Stimulated activated CD8-positive, alpha-beta memory T cell treated with anti-CD3 and anti-CD28 coated beads, Interleukin-4, amount 100 ng/mL, for 4 hours (primary cell): ENCODE measurements at places on chromosomes 5 and 9.

- DNase-seq: no peak
These were observed 6.8 kb upstream of the TOR2A start for GRCh38 chr9:127741831-127742434.

GRCh38 chr9:104138243-104138868 is 44.2 kb downstream of the SMC2 start:
- no peak for DNase-seq

DNA sequence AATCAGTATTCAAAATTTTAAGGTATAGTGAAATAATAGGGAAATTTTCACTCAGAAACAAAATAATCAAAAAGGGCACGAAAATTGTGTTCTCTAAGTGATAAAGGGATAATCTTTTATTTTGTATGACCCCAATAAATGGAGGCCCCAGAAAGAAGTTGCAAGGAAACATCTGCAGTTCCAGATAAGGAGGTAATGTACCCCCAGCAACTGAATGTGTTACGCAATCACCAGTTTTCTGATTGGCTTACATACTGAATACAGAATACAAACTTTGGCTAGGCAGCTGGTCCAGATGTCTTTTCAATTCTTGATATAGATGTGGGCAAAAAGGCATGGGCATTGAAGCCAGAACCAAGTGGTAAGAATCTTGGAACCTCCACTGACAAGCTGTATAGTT is 1.7 kb upstream of the TOPORS start:
- no peak for DNase-seq

GRCh38 chr9:19239955-19240354 is 9.5 kb downstream of the DENND4C start:
- DNase-seq: no peak

GRCh38 chr5:167008705-167009104 is 1282.7 kb upstream of the WWC1 start:
- DNase-seq: no peak

DNA sequence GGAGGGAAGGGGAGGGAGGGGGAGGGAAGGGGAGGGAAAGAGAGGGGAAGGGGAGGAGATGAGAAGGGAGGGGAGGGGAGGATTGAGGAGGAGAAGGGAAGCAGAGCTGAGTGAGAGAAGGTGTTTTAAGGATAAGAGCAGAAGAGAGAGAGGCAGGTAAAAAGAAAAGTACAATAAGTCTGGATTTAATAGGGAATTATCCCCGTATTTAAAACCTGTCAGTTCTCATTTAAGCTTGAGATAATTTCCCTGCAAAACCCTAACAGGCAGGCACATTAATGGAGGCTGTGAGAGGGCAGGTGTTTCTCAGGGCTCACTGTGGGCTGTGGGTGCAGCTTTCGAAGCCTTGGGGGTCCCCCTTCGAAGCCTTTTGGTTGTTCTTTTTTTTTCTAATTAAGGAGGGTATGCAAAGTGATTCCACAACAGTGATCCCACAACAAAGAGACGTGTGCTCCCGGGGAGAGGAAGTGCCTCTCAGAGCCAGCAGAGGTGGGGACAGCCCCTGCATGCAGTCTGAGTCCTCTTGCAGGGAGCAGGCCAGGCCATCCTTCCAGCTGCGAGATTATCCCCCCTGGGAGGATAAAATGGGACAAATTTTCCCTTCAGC is 317.9 kb upstream of the IRX1 start:
- DNase-seq: no peak

- no peak for DNase-seq
These were observed 18.3 kb upstream of the RXRA start for GRCh38 chr9:134307674-134308638.

- no peak for DNase-seq
These were observed 21.6 kb downstream of the BHMT start for GRCh38 chr5:79133121-79133656.

- DNase-seq: no peak
These were observed 22.6 kb downstream of the QRFP start for GRCh38 chr9:130873966-130874365.

GRCh38 chr5:104045987-104046386 is 483.4 kb upstream of the NUDT12 start:
- DNase-seq: no peak

DNA sequence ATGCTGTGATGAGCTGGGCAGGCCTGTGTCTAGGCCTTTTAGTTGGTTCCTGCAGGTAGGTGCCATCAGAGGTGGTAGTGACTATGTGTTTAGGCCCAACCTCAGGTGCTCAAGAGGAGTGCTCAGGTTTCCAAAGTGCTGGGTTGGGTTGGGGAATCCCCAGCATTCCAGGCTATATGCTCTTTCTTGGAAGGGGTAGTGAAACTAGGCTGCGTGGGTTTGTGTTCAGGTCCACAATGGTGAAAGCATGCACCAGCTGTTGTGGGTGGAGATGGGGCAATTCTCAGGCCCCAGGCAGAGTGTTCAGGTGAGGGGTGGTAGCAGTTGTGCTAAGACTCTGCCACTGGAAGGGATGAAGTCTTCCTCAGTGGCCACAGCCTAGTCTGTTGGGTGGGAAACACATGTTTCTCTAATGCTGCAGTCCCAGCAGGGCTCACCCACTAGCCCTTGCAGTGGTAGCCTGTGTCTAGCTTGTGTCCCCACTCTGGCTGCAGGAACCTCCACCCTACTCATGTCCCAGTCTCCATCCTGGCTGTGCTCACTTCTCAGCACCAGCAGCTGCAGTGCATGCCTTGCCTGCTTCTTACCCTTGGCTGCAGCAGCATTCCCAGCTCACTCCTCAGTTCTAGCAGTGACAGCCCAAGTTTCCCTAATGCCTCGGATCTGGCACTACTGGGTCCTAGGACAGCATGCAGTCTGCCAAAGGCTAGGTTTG is 78.9 kb downstream of the FAM170A start:
- DNase-seq: no peak

DNA sequence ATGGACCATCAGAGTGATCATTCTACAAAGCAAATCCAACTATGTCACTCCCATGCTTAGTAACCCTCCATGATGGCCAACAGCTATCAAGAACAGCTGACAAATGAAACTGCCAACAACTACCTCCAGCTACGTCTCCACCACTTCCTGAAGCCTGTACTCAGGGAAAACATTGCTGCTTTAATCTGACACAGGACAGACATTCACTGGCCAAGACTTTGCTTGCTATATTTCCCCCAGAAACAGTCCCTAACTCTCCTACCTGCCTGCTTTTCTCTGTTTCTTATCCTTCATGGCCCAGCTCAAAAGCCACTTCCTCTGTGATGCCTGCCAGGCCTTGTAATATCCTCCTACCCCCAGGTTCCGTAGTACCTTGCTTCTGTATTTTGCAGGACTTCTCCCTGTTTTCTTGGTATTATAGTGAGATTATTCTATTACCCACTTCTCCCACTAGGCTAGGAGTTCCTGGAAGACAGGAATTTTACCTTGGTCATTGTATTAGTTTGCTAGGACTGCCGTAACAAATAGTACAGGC is 14.7 kb upstream of the RAB14 start:
- no peak for DNase-seq

DNA sequence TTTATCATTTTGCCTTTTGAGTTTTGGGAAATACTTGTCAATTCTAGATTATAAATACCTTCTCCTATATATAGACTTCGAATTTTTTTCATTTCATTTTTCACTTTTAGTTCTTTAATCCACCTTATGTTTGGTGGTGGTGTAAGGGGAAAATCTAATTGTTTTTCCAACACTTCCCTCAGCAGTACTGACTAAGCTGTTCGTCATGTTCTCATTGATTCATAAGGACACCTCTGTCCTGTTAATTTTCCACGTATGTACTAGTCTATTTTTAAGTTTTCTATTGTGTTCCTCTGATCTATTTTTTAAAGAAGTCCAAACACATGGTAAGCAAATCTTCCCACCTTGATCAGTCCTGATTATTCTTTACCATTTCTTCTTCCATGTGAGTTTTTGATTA is 254.2 kb downstream of the SYK start:
- no peak for DNase-seq

GRCh38 chr5:31587546-31587945 is 51.4 kb upstream of the PDZD2 start:
- DNase-seq: no peak

DNA sequence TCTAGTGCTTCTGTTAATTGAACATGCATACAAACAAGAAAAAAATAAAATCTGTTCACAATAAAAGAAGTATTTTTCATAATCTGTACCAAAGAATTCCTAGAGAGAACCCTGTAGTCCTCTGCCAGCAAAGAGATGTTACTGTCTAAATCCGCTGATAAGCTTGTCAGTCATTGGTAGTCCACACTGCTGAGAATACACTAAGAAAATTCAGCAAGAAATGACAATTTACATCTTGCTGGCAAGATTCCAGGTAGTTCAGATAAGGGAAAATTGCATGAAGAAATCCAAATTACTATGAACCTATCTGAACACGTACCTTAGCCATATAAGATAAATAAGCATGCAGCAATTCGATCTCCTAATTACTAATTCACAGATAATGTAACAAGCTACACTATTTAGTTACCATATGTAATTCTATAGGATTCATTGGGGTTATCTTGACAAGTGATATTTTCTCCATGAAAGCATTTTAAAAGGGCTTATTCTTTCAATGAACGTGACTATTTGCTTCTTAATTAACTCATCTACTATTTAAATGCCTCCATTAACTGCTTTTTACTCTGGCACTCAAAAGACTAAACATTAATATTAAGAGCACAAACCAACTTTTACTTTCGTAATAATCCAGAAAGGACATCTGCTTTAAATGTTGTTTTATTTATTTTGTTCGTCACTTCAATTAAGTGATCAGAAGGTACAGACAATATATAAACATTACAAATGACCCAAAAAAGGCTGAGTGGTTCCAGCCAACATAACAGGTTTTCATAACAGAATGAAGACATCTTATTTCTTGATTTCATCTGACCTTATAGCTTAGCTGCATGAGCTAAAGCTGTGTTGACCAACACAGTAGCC is 9.7 kb downstream of the MPDZ start:
- DNase-seq: no peak

- no peak for DNase-seq
These were observed 363.3 kb upstream of the KLF4 start for GRCh38 chr9:107852891-107853290.

- no peak for DNase-seq
These were observed 98.9 kb downstream of the MAN2A1 start for GRCh38 chr5:109788596-109788995.

DNA sequence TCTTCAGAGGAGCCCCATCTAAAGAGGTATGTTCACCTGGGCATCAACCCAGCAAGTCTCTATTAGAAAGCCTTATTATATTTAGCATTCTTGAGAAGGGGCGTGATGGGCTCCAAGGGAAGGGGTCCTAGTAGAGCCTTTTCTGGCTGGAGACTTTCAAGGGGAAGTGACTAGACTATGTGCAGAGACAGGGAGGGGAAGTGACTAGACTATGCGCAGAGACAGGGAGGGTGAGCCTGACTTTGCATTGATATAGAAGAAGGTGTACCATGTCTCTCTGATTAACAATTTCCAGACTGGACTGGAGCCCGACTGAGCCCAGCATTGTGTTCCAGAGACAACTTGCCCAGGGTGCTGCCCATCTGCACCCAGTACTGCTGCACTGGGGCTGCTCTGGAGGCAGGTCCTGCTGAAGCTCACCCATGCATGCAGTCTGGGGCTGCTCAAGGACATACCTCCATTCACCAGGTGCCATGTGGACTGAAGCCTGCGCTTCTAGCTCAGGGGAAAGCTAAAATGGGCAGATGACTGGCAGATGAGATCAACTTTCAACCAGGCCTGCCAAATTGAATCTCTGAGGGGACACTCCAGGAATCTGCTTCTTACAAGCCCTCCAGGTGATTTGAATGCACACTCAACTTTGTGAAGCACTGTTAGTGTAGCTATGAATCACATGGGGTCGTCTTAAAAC is 83.0 kb upstream of the GNA14 start:
- DNase-seq: no peak

- DNase-seq: no peak
These were observed 238.9 kb downstream of the CACNA1B start for GRCh38 chr9:138116521-138116920.

- DNase-seq: no peak
These were observed 26.6 kb downstream of the TRPM3 start for GRCh38 chr9:71094708-71095251.
